Fibroblast of skin of right quadriceps (primary cell): ENCODE measurements at places on chromosomes 2 and 18.

DNA sequence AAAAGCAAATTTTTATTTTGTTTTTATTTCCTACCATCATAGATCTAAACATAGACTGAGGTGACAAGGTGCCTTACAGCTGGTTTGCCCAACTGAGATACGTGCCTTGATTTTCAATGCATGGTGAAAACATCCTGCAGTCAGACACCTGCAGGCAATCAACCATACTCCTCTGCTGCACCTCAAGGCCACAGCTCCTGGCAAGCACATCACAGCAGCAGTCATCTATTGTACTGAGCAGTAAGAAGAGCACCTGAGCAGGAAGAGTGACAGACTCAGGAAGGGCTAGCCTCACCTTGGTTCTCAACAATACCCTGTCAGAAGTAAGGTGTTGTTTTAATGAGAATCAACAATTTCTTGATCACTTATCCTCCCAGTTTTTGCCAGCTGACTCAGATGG is 1206.8 kb upstream of the NRXN1 start:
- DNase-seq, result no peak

GRCh38 chr2:124566518-124566970 is 541.5 kb downstream of the CNTNAP5 start:
- DNase-seq, result no peak

GRCh38 chr2:149021271-149021719 is 17.2 kb upstream of the LYPD6B start:
- no peak for DNase-seq

- DNase-seq, result peak; percentile 48
Observed at GRCh38 chr2:101124643-101125366, 26.4 kb downstream of the TBC1D8 start.

- DNase-seq, result peak; percentile 79
Observed at GRCh38 chr2:109213646-109214433, 84.8 kb downstream of the SH3RF3 start.

DNA sequence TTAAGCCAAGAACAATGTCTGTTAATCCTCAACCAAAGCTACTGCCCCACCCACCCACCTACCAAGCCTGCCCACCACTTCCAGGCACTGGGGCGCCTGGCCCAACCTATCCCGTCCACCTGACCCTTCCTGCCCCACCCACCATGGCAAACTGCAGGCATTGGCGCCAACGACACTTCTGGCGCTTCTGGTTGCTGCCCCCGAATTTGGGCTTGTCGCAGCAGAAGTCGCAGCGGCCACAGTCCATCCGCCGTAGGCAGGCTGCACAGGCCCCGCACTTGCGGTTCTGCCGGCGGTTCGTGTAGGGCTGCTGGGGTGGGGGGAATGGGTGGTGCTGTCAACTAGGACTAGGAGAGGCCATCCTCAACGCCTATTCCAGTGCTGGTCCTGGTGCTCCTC is 7.3 kb downstream of the MBD1 start:
- DNase-seq, result no peak

DNA sequence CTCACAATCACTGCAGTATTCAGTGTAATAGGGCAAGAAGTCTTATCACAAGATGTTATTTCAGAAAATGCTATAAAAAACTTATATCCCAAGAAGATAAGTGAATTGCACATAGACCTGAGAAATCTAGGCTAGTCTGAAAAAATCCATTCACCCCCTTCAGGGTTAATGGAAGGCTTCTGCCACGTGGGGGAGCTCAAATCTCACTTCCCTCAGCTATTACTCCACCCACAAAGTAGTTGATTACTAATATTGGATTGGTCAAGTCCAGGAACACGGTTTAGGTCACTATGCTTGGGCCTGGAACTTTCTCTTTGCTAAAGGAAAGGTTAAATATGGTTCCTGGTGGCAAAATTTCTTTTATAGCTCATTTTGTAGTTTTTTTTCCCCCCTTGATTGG is 51.2 kb upstream of the ADAM23 start:
- peak; percentile 31 for DNase-seq

DNA sequence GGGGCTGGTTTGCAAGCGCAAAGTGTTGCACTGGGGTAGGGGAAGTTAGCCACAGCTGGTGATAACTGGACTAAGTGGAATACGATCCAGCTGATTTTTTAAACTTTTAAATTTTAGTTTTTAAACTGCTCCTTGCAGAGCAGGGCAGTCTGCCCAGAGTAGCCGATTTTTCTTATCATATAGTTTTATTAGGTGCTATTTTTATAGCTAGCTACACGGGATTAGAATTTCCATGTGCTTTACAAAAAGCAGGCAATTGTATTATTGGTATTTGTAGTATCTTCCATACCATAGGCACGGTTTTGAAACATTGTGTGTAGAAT is 9.6 kb downstream of the CPLX4 start:
- no peak for DNase-seq

GRCh38 chr2:84212611-84213314 is 246.3 kb downstream of the SUCLG1 start:
- no peak for DNase-seq

- peak; percentile 41 for DNase-seq
Observed at GRCh38 chr2:181234487-181234891, 222.7 kb upstream of the ITGA4 start.

- DNase-seq, result no peak
Observed at GRCh38 chr2:32841931-32842898, 104.5 kb upstream of the LTBP1 start.

DNA sequence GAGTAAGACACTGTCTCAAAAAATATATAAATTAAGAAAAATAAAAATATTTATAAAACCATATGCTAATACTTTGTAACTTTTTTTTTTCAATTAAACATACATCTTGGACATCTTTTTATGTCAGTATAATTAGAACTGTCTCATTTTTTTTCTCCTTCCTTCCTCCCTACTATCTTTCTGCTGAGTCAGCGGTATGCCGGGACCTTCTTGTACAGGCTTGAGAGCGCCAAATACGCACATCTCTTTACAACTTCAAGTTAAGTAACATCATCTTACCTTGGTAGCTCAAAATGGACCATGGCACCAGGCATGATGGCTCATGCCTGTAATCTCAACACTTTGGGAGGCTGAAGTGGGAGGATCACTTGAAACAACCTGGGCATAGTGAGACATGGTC is 153.4 kb downstream of the FAM161A start:
- DNase-seq, result no peak

GRCh38 chr2:96843538-96844268 is at the start of gene ANKRD23:
TSS of gene ANKRD23 (minus strand) at chr2:96844021. CDS start at chr2:96843992, 29 bp downstream.
- no peak for DNase-seq

DNA sequence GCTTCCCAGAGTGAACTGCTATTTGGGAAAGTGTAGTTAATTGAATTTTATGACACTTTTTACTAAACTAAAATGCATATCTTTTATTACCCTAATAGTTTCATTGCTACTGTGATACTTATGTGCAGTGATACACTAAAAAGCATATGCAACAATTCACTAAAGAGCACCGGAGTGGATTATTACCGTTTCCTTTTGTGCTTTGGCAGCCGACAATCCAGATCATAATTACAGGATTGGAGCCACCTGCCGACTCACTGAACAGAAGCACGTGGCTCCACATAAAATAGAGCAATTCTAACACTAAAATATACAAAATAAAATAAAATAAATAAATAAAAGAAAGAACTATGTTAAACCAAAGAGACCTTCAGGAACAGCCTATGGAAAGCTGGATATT is 583.4 kb downstream of the NRXN1 start:
- no peak for DNase-seq

GRCh38 chr2:239927424-239927981 is 97.6 kb downstream of the NDUFA10 start:
- DNase-seq, result peak; percentile 76

GRCh38 chr2:112832841-112833638 is 3.5 kb downstream of the IL1B start:
- DNase-seq, result no peak

DNA sequence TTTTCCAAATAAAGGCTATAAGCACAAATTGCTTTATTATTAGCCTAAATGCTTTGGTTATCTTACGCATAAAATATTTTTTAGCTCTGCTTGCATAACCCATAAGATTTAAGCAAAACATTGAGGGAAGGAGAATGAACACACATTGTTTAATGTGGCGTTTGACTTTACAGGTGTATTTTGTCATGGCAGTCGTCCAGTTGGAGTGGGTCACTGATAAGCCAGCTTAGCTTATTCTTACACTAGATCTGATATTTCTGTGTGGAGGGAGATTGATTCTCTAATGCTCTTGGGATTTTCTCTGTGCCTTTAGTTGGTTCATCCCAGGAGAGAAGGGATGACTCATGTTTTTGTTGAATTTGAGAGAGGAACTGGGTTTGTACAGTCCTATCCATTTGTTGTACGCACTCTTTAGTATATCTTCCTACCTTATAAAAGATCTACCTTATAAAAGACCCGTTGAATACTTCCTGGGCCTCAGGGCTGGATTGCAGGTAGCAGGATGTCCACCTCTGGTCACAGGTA is 47.5 kb upstream of the ACYP2 start:
- DNase-seq, result no peak

DNA sequence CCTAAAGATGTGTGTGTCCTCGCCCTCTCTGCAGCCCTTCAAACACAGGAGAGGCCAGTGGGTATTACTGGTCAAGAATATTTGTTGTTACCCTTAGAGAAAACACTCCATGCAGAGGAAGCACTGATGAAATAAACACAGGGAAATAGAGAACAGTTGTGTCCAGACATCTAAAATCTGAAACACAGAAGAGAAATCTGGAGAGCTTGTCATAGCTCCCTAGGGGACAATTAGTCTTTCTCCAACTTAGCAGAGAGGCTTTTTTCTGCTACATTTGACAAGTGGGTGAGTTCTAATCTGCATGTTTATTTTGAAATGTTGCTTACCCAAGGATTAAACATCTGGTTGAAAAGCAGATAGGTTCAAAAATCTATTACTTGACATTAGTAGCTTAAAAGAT is 190.1 kb downstream of the CTNNA2 start:
- no peak for DNase-seq

GRCh38 chr2:39380525-39381150 is 56.4 kb downstream of the MAP4K3 start:
- peak; percentile 56 for DNase-seq

DNA sequence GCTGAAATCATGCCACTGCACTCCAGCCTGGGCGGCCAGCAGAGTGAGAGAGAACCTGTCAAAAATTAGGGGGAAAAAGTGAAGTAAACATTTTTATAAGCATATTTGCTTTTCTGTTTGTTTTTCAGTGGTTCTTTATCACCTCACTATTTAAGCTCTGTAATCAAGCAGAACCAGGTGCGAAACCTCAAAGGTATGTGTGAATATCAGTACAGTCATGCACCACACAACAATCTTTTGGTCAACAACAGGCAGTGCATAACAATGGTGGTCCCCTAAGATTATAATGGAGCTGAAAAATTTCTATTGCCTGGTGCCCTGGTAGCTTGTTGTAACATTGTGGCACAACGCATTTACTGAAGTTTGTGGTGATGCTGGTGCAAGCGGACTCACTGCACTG is 167.4 kb upstream of the STON1 start:
- DNase-seq, result no peak

DNA sequence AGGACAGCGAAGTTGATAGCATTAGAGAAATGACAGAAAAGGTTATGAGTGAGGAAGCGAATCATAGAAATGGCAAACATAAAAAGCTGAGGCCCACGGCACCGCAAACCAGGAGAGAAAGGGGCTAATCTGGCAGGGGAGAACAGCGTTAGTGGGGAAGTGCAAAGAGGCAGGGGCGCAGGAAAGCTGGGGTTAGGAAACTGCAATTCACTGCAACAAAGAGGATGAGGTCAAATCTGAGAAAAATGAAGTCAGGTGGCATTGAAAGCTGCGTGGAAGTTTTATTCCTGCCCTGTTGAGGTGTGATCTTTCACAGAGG is 653 bp upstream of the ABI2 start:
- no peak for DNase-seq

DNA sequence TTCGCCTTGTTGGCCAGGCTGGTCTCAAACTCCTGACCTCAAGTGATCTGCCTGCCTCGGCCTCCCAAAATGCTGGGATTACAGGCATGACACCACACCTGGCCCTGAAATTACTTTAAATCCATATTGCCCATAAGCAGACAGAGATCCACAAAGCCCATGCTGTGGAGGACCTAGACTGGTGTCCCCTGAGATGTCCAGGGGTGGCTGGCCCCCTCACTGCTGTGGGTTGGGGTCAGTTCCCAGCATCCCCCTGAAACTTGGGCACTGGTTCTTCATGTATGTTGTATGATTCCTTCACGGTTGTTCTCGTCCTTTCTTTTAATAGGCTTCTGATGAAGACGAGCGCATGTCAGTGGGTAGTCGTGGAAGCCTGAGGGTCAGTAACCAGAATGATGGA is 78.1 kb upstream of the RBM44 start:
- no peak for DNase-seq

- DNase-seq, result no peak
Observed at GRCh38 chr2:221134718-221135117, 437.4 kb downstream of the EPHA4 start.

DNA sequence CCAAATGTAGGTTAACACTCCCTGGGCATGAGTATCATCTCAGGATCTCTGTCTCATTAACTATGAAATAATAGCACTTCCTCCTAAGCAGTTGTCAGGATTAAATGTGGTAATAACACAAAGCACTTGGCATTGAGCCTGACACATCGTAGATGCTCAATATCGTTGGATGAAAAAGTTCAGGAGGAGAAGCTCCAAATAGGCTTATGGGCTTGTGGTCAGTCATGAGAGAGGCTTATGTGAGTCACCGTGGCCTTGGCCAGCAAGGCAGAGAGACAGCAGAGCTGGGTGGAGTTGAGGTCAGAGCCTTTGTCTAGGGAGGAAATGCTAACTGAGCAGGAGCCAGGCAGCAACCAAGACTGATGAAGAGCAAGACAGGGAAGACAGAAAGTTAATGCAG is 68.3 kb upstream of the PPM1B start:
- peak; percentile 62 for DNase-seq

DNA sequence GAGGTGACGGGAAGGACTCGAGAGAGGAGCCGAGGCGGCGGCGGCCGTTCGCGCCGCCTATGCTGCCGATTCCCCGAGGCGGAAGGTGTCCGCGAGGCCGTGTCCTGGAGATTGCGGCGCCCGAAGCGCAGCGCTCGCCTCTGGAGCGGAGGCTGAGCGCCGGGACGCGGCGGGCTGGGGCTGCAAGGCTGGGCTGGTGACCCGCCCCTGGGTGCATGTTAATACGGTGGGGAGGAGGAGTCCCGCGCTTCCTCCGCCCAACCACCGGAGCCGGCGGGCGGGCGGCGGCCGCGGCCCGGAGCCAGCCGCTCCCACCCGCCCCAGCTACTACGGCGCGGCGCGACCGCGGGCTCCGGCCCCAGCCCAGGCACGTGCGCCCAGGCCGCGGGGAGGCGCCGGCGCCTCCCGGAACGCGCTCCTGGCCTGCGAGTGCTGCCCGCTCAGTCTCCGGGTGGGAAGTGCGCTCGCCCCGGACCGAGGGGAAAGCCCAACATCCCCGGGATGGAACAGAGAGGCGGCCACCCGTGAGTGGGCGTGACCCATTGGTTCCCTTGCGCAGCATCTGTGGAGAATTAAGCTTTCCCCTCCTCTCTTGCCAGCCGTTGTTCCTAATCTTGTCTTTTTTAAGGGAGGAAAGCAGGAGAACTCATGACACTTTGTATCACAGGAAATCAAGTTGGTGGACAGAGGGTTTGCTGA is at the start of gene DLGAP1:
TSS of gene DLGAP1 (minus strand) at position 195 of the 699 bp plus-strand sequence.
- peak; percentile 14 for DNase-seq

- no peak for DNase-seq
Observed at GRCh38 chr2:147642765-147643164, 202.1 kb upstream of the ACVR2A start.

GRCh38 chr2:140128909-140129308 is 1348.7 kb upstream of the NXPH2 start:
- peak; percentile 7 for DNase-seq
